ENCODE measurements at places on chromosomes 12 and 14. TPM values are rescaled to one million over a fixed set of nuclear protein-coding genes. Genes with fewer than 3 reads are reported as not detected.

GRCh38 chr12:68943848-68944247, 10.9 kb upstream of the CPM start:
- DNase-seq = no peak

The PPP1R13B gene
- total RNA-seq = 44.0 TPM

The DDN gene
- not detected for total RNA-seq

The DPPA3 gene
- not detected for total RNA-seq

GRCh38 chr12:69425417-69425816, 44.8 kb upstream of the FRS2 start:
- no peak for DNase-seq

DNA sequence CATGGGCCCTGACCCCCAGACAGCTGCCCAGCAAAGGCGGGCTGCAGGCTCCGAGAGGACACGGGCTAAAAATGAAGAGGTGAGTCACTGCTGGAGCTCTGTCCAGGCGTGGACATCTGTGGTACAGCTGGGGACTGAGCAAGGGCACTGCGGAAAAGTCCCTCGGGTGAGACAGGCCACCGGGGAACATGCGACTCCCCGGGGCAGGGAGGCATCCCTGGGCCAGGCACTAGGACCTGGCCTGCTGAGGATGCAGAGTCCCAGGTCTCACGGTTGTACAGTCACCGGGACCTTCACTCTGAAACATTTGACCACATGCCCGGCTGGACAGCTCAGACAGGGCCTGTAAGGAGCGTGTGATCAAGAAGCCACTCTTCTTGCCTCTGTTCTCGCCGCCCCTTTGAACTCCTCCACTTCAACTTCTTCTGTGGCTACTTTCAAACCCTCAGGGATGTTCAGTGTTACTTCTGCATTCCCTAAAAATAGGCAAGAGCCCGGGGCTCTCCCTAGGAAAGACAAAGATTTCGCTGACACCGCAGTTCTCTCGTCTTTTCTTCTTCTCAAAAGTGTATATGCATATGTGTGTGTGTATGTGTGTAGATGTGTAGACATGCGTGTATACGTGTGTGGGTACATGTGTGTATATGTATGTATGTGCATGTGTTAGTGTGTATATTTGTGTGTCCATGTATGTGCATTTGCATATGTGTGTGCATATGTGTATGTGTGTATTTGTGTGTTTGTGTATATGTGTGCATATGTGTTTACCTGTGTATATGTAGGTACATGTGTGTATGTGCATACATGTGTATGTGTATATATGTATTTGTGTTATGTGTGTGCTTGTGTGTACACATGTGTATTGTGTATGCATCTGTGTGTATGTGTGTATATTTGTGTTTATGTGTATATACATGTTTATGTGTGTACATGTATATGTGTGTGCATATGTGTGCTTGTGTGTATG, 5.0 kb upstream of the RFLNA start:
- DNase-seq = no peak

GRCh38 chr14:82180139-82180538, 646.5 kb upstream of the SEL1L start:
- no peak for DNase-seq

DNA sequence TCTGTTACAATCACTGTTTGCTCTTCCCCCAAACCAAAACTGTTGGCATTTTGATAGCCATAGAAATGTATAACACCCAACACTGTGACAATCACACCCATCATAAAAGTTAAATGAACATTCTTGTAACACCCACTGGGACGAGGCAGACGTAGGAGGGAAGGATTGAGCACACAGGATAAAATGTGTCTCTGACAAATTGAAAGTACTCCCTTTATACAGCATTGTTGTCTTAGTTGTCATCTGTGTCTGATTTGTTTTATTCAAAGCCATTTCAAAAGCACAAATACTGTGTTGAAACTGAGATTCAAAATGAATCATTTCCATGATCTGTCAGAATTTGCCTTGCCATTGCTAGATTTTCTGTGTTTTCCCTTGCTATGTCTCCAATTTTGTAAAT, 436.3 kb downstream of the TMTC2 start:
- DNase-seq = no peak

GRCh38 chr14:23728791-23729190, 92.6 kb downstream of the DHRS2 start:
- no peak for DNase-seq

The ANKS1B gene
- total RNA-seq = 30.0 TPM

GRCh38 chr14:102994689-102995088, 62.7 kb downstream of the CDC42BPB start:
- DNase-seq = no peak

- no peak for DNase-seq
These were observed 35.4 kb downstream of the SGPP1 start for GRCh38 chr14:63692310-63693020.

The HSPB8 gene
- 381 TPM for total RNA-seq

The TRPV4 gene
- 3.9 TPM for total RNA-seq

GRCh38 chr12:96192926-96193573, 1.1 kb upstream of the ELK3 start:
- DNase-seq = no peak

DNA sequence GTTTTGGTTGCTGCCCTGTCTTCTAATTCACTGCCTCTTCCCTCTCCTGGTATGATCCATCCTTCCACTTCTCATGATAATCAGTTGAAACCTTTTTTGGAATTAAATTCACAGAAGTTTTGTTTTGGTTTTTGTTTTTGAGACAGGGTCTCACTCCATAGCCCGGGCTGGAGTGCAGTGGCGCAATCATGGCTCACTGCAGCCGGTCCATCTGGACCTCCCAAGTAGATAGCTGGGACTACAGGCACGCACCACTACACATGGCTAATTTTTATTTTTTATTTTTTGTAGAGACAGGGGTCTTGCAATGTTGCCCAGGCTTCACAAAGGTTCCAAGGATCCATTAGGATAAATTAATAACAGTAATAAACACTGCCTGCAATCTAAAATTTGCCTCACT, 164.3 kb downstream of the PRKCH start:
- no peak for DNase-seq

The USP44 gene
- 1.6 TPM for total RNA-seq

GRCh38 chr14:48125654-48126053, 450.2 kb upstream of the MDGA2 start:
- DNase-seq = no peak

DNA sequence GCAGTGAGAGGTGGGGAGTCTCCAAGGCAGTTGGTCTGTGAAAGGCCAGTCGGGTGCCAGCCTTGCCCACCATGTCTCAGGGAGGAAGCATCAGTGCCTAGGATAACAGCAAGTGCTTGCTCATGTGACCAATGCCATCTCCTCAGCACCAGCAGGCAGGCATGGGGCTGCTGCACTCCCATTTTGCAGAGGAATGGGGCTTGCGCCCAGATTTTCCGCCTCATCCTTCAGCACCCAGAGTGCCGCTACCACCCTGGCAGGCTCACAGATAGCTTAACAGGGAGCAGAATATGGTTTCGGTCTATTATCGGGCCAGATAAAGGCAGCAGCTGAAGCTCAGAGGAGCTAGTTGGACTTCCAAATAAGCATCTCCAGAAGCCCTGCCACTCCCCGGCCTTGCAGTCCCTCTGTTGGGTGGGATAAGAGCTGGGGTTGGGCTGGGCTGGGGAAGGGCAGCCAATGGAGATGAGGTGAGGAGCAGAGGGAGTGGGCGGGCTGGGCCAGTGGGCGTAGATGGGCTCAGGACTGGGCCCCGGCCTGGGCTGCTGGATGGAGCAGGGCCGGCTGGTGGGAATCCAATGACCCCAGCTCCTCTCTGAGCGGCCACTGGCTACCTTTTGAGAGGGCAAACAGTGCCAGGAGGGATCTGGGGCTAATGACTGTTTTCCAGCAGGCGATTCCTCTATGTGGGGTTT, 8.4 kb upstream of the KRT80 start:
- peak; percentile 30 for DNase-seq

The NFE2 gene
- 3.2 TPM for total RNA-seq

GRCh38 chr14:31864937-31865855, 211.9 kb upstream of the ARHGAP5 start:
- DNase-seq = no peak

The MYH6 gene
- not detected for total RNA-seq

GRCh38 chr14:102028733-102029132, 58.1 kb downstream of the HSP90AA1 start:
- no peak for DNase-seq
